ENCODE measurements at places on chromosomes 2 and 18.

GRCh38 chr2:40208463-40208862 is 243.4 kb downstream of the SLC8A1 start:
- no peak for DNase-seq

- no peak for DNase-seq
Observed at GRCh38 chr18:32899819-32900218, 127.0 kb upstream of the KLHL14 start.

DNA sequence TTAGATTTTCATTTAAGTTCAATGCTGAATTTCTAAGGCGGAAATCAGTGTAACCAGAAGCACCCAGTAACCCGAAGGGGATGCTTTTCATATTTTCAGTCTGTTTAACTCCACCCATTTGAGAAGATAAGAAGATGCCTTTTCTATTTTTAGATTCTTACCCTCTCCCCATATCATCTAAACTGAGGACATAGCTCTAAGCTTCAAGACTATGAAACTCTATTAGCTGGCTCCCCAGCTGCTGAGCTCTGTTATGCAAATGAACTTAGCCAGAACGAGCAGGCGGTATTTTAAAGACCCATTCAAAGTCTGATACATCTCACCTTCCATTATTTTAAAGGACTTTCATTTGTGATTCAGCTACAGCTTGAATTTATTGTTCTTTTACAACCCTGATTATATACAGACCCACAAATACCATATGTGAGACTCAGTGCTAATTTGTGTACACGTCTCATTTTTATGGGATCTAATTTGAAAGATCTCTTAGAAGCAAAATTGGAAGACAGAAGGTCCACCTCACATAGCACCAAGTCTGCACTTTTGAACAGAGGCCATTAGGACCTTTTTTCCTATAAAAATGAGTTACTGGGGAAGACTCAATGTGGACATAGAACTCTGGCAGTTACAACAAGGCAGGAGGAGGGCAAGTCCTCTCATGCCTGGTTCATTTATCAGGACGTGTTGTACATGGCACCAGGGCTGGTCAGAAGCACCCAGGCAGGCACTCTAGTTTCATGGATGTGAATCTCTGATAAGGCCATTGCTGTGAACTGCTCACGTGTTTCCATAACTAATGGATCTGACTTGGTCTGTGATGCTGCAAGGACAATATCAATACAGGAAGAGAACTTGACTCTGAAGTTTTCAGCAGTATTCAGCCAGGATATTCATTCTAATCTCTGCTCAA is 16.3 kb downstream of the CDC42EP3 start:
- no peak for DNase-seq

GRCh38 chr2:240791221-240791800 is 28.7 kb downstream of the KIF1A start:
- DNase-seq = no peak

- DNase-seq = no peak
Observed at GRCh38 chr2:226991663-226992062, 155.8 kb downstream of the RHBDD1 start.

- no peak for DNase-seq
Observed at GRCh38 chr2:129050101-129050500, 731.4 kb upstream of the HS6ST1 start.

GRCh38 chr2:68471385-68471784 is 4.0 kb downstream of the APLF start:
- DNase-seq = no peak

GRCh38 chr2:181904022-181904632 is 12.6 kb downstream of the ITPRID2 start:
- DNase-seq = no peak

- no peak for DNase-seq
Observed at GRCh38 chr2:113225263-113226259, 51.8 kb downstream of the PSD4 start.

DNA sequence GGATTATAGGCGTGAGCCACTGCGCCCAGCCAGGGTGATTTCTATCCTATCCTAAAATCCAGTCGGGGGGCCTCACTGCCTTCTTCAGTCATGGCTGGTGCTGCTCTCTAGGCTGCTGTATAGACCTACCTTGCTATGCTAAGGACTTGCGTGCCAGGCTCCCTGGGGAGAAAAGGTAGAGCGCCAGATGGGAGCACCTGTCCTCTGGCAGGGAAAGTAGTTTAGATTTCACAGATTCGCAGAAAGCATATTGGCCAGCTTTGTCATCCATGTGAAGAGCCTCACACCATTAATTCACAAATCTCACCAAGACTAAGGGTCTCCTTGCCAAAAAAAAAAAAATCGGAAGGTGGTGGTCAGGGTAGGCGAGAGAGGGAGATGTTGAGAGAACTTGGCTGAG is 217.6 kb downstream of the ATAD2B start:
- no peak for DNase-seq

DNA sequence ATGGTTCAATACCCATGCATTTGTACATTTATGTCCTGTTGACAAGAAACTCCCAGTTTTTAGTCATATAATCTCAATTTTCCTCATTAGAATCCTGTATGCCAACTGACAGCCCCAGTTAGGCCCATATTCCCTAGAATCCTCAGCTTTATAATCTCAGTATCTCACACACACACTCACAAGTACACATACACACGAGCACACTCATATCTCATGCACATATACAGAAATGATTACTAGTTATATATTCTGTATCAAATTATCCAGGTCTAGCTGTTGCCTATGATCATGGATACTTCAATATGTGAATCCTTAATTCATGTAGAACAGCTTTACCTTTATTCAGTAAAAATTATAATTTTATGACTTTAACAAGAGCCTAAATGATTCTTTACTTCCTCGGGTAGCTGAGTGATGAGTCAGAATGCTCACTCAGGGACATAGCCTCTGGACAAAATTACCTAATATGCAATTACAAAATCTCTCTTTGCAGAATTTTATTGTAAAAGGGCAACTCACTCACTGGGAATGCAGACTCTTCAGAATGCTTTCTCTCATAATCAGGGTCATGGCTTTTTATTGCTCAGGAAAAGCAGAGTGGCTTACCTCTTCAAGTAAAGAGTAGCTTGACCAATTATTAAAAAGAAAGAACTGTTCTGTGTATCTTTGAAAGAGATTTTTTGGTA is 193.6 kb upstream of the PIK3C3 start:
- peak; percentile 56 for DNase-seq

GRCh38 chr2:230144355-230144754 is 75.4 kb downstream of the SP110 start:
- no peak for DNase-seq

- no peak for DNase-seq
Observed at GRCh38 chr2:174053355-174054151, 88.4 kb upstream of the SP3 start.

- DNase-seq = no peak
Observed at GRCh38 chr18:79425569-79425886, 29.8 kb downstream of the NFATC1 start.

GRCh38 chr2:148561389-148561788 is 83.2 kb upstream of the EPC2 start:
- no peak for DNase-seq

DNA sequence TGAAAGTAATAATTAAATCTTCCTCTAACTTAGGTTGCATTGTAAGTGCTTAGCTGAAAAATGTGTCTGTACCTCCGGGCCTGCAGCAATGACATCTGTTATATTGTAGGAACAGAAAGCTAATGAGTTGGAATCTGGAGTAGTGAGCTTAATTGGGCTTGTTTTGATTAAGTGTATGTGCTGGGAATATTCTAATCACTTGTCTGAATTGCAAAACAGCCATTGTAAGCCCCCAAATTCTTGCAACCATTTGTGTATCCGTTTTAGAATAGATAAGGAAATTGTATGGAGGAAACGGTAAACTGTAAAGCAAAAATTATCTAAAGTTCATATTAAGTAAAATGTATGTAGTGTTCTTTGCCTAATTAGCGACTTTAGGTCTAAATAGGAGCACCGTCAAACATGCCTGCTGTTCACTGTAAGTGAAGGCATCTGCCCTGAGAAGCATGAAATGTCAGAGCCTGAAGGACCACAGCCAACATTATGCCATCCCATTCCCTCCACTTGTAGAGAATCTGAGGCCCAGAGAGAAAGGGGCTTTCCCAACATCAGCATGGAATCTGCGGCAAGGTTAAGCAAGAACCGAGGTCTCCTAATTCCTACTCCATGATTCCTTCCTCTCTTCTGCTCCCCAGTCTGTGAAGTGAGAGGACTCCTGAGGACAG is 466.4 kb downstream of the TDRD15 start:
- DNase-seq = no peak

DNA sequence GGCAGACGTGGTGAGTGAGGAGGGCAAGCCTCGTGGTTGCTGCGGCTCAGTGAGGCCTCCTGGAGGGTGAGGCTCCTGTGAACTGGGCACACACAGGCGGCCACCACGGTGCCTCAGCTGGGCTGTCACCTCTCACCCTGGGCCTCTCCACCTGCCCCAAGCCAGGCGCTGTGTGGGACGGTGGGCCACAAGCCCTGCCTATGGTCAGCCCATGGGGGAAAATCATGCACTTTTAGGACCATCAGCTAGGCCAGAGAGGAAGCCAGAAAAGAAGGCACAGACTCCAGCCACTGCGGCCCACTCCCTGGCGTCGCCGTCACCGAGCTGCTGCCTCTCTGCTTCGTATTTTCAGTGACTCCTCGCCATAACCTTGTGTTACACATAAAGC is 28.5 kb upstream of the HS6ST1 start:
- no peak for DNase-seq

- DNase-seq = no peak
Observed at GRCh38 chr18:45670281-45670962, 53.6 kb upstream of the SLC14A1 start.

- no peak for DNase-seq
Observed at GRCh38 chr2:189830510-189830909, 46.3 kb downstream of the PMS1 start.

GRCh38 chr2:19505-19904 is 26.8 kb downstream of the FAM110C start:
- no peak for DNase-seq
